ENCODE measurements at places on chromosomes 4 and X.

DNA sequence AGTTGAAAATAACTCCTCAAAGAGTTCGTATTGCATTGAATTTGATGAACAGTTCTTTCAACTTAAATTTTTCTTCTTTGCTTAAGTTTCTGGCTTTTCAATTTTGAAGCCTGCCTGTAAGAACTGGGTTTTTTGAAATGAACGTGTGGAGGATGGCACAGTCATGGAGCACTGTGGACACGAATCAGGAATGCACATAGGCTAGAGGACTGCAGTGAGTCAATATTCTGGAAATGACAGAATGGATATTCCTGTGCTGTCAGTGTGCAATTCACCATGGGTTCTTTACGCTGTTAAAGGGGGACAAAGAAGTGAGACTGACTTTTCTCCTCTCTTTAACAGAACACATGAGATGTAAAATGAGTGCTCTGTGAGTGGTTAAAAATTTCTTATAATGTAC is 368.0 kb upstream of the AGA start:
- DNase-seq = no peak

- DNase-seq = no peak
Measured at GRCh38 chrX:107849747-107850421, 24.2 kb downstream of the MID2 start.

DNA sequence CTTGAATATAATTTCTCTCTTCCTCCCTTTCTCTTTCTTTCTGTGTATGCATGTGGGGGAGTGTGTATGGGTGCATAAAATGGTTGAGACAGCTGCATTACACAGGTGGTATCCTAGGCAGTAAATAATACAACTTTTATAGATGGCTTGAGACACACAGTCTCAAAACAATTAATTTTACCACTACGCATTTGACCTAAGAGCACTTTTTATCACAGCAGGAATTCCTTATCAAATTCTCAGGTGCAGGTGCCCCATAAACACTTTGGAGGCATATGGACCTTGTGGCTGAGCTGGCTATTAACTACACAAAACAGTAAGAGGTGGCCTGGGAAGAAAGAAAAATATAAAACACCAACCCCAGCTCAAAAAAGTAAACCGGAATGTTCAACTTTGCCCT is 91.3 kb downstream of the RASGEF1B start:
- no peak for DNase-seq

- DNase-seq = no peak
Measured at GRCh38 chr4:7330031-7330596, 104.6 kb downstream of the PSAPL1 start.

DNA sequence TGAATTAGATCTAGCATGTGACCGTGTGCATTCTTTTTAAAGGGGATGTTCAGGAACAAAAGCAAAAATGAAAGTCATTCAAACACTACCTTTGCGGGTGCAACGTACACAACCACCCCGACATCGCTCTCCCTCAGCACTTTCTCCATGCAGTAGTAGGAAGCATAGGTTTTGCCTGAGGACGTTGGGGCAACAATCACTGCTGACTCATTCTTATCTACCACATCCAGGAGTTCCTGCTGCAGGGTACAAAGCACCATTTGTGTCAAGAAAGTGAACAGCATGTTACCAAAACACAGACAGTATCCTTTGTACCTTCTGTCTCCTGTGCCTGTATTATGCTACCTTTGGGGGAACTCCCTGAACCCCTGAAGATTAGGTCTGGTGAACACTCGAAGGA is 58.6 kb downstream of the DDX60L start:
- DNase-seq = no peak

- DNase-seq = peak; percentile 70
Measured at GRCh38 chrX:153609917-153610835, 11.2 kb upstream of the CCNQ start.

DNA sequence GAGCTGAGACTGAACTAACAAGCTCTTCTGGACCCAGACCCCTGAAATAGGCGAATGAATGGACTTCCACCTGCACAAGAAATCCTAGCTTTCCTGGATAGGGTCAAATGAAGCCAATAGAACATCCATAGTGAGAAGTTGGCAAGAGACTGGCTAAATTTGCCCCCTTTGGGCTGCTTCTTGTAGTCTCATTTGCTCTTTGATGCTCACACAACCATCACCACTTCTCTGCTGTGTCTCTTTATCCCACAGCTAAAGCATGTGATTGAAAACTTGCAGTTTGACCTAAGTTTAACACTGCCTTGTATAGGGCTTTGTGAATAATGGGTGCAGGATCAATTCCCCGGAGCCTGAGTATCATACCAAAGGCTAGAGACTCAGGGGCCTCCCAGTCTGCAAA is 38.2 kb downstream of the NLGN3 start:
- no peak for DNase-seq

- no peak for DNase-seq
Measured at GRCh38 chrX:107565931-107566603, 62.2 kb upstream of the PRPS1 start.

GRCh38 chr4:13647031-13647430 is 19.5 kb upstream of the BOD1L1 start:
- no peak for DNase-seq

DNA sequence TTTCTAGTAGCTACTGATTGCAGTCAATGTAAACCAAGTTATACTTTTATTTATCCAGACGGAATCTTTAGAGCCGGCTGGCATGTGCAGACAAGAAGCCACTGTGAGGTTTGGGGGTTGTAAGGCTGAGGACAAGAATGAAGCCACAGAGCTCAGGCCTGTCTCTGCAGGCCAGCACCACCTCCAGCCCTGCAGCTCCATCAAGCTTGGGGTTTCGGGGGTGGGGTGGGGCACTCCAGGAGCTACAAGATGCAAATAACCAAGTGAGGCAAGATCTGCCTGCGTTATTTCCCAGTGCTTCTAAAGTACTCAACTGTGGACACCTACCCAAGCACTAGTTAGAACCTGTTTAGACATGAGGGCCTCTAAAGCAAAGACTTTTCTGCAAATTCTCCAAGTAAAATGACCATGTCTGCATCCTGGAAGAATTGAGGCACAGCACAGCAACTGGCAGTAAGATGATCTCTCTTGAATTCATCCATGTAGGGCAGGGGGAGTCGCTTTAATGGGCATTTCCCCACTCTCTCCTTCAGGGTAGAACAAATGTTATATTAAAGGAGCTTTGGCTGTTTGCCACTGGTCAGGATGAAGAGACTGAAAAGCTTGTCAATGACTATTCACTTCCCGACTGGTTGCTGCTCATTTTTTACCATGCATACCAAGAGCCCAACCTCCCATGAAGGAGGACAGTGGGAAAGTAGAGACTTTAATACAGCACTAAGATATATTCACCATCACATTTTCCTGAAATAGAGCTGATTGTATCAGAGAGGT is 222.5 kb downstream of the MGST2 start:
- DNase-seq = no peak

GRCh38 chr4:110660755-110661154 is 37.9 kb upstream of the PITX2 start:
- no peak for DNase-seq

GRCh38 chr4:48945981-48946380 is 39.4 kb upstream of the OCIAD2 start:
- DNase-seq = no peak

- DNase-seq = no peak
Measured at GRCh38 chr4:189533603-189534002, 407.1 kb upstream of the FRG1 start.

- DNase-seq = no peak
Measured at GRCh38 chr4:86670756-86671155, 76.6 kb downstream of the PTPN13 start.

- DNase-seq = no peak
Measured at GRCh38 chrX:63985906-63986305, 200.9 kb upstream of the ARHGEF9 start.

GRCh38 chrX:16444353-16444752 is 205.6 kb upstream of the S100G start:
- no peak for DNase-seq

- DNase-seq = no peak
Measured at GRCh38 chrX:107734646-107735045, 40.9 kb downstream of the TSC22D3 start.

DNA sequence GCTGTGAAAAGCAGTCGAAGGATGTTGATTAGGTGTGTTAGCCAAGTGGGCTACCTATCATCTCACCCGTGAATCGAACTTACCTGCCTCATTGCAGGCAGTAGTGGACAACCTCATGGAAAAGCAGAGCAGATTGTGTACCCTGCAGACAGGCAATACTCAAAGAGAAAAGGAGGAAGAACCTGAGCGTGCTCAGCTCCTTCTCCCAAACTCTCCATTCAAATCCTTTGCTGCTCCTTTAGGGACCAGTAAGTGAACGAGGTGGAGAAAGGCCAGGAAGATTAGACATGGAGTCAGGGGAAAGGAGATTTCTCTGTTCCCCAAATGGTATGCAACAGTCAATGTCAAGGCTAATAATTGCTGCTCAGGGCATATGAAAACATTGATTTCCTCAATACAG is 45.2 kb upstream of the ELF2 start:
- DNase-seq = no peak

DNA sequence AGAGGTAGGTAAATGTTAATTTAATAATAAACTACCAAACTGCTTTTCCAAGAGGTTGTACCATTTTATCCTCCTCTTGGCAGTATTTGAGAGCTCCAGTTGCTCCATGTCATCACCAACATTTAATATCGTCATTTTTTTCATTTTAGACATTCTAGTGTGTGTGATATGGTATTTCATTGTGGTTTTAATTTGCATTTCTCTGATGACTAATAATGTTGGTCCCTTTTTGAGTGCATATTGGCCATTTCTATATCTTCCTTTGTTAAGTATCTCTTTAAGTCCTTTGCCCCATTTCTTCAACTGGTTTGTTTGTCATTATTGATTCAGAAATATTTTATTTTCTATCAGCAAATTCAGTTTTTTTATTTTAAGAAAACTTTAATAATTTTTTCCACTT is 88.8 kb downstream of the MAPK10 start:
- no peak for DNase-seq

- no peak for DNase-seq
Measured at GRCh38 chr4:59175617-59176016, 2024.5 kb upstream of the ADGRL3 start.

- no peak for DNase-seq
Measured at GRCh38 chr4:25818371-25818871, 44.4 kb downstream of the SEL1L3 start.

DNA sequence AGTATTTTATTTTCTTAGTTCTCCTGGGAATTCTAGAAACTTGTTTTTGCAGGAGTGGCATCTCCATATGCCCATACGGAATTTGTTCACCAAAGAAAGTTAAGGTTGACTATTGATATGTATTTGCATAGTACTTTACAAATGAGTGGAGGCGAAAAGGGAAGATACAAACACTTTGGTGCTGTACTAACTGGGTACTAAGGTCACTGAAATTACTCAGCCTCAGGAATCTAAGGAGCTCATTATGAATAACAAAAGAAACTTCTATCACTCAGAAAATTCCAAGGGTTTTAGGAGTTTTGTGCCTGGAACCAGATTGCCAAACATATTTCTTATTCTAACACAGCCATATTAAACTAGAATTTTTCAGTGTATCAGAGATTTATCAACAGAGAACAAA is 27.4 kb upstream of the TMPRSS11B start:
- DNase-seq = no peak

DNA sequence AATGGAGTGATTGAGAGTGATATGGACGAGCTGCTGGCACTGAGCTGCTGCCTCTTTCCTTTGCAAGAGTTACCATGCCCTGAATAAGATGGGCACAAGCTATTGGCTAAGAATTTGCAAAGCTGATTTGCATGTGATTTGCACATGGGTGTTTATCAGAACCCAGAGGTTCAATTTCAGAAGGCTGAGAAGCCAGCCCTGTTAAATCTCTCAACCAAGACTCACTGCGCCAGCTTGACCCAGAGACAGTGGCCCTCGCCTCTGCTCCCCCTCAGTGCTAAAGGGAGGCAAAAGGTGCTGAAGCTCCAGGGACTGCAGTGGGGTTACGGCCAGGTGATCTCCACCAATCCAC is 701 bp downstream of the ARHGAP4 start:
- no peak for DNase-seq

GRCh38 chr4:183448436-183448835 is 4.0 kb downstream of the CDKN2AIP start:
- DNase-seq = no peak

- DNase-seq = no peak
Measured at GRCh38 chr4:139208404-139208945, 31.5 kb upstream of the ELF2 start.

DNA sequence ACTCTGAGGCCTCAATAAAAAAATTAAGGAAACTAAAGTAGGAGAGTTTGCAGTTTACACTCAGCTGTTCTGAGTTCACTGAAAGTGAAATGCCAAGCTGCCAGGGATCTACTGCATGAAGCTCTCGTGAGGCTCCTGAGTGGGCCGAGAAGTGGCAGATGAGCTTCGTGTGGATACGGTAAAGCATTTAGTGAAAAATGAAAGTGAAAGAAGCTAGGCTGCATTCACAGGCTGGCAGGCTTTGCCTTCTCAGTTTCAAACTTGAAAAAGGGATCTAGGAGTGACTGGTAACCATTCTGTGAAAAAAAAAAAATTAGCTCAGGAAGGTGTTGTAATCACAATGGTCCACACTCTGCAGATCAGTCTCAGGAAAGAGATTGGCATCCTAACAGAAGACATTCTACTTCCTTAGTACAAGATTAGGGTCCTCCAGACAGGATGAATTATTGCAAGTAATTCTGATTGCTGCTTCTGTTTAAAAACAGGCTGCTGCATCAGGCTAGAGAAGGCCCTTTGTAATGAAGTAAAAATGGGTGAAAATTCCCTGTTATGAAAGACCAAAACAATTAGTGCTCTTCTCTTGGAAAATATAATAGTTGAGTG is 679.9 kb downstream of the RPA4 start:
- DNase-seq = peak; percentile 7

DNA sequence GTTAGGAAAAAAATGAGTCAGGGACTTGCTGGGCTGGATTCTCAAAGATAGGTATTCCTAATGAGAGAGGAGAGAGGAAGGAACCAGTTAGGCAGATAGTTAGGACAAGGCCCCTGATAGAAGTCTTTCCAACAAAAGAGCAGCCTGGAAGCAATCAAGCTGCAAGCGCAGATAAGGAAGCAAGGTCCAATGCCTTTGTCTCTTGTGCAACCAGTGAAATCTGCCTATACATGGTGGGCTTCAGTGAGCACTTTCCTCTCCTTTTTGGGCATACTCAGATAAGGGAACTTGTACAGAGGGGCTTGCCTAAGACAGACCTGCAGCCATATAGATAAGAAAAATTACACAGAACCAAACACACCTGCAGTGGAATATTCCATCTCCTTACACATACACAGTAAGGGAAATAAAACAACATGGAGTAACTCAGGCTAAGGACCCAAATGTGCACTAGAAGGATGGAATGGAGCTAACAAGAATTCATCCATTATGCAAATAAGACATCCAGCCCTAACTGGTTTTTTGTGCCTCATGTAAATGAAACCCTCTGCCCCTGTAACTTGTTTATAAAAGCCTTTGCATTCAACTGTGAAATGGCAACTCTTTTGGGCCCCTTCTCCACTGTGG is 68.8 kb downstream of the PCDH18 start:
- DNase-seq = no peak

DNA sequence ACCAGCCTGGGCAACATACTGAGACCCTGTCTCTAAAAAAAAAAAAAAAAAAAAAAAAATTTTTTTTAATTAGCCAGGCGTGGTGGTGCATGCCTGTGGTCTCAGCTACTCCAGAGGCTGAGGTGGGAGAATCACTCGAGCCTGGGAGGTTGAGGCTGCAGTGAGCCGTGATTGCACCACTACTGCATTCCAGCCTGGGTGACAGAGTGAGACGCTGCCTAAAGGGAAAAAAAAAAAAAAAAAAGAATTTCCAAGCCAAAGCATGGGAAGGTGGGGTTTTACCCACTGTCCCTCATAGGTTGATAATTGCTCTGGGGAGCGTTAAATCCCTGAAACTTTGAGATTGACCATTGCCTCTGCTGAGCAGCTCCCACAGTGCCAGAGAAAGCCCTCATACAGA is 427.5 kb downstream of the BCOR start:
- DNase-seq = no peak

GRCh38 chrX:12567857-12568256 is 223.4 kb upstream of the PRPS2 start:
- no peak for DNase-seq
